ENCODE measurements at places on chromosomes 5 and 9.

- peak; percentile 15 for DNase-seq
Measured at GRCh38 chr9:104386425-104387069, 117.5 kb upstream of the OR13F1 start.

DNA sequence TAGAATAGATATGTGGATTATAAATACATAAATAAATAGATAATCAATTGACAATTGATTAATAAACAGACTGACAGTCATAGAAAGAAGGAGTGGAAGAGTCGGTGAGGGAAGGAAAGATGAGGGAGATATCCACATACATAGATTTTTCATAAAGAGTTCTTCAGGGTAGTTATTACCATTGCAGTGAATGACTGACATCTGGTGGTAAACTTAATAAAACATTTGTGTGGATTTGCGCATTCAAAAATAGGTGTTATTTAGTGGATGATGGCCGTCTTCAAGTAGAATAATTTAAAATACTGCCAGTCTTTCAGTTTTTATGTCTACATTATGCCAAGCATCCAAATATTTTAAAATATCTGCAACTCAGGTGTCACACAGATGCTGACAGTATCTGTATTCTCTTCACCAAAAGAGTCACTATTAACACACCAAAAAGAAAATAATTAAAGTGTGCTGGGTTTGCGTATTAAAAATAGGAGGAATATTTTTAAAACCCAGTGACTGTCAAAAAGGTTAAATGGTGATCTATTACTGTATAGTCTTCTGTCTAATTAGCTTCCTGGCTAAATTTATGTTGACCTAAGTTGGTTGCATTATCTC lies 78.8 kb downstream of the GIN1 start:
- peak; percentile 26 for DNase-seq

DNA sequence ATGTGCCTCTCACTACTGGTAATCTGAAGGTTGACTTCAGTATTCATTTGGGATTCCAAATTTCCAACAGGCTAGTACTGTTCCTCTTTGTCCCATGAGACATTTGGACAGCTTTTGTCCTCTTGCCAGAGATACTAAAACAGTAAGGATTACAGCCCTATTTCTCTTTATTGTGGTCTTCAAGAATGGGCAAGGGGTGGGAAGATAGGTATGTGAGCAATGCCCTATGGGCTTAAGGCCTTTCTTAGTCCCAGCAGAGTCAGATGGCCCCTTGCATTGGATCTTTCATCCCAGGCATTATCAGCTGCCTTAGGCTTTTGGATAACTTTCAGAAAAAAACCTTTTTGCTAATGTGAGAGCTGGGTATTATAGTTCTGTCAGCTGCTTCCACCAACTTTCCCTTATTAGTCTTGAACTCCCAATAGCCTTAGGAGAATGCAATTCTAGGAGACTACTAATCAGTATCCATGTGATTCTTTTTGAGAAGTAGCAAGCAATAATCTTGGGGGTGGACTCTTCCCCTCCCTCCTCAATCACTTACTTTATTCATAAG lies 361.1 kb upstream of the NUDT12 start:
- DNase-seq, result no peak

DNA sequence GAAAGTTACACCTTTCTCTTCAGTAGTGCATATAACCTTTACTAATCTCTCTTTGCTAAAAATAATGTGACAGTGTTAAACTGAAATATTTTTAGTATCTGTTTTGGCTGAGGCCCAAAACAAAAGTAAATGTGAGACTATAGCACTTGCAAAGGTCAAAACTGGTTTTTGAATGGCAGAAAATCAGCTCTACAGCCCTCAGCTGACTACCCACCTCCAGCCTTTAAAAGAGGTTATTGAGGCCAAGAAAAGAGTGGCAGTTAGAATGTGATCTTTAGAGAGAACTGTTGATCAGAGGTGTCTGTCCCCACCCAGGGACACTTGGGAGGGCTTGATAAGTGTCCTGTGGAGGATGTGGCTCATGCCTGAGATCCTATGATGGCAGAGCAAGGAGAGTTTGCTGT lies 30.9 kb downstream of the PRKACG start:
- no peak for DNase-seq

DNA sequence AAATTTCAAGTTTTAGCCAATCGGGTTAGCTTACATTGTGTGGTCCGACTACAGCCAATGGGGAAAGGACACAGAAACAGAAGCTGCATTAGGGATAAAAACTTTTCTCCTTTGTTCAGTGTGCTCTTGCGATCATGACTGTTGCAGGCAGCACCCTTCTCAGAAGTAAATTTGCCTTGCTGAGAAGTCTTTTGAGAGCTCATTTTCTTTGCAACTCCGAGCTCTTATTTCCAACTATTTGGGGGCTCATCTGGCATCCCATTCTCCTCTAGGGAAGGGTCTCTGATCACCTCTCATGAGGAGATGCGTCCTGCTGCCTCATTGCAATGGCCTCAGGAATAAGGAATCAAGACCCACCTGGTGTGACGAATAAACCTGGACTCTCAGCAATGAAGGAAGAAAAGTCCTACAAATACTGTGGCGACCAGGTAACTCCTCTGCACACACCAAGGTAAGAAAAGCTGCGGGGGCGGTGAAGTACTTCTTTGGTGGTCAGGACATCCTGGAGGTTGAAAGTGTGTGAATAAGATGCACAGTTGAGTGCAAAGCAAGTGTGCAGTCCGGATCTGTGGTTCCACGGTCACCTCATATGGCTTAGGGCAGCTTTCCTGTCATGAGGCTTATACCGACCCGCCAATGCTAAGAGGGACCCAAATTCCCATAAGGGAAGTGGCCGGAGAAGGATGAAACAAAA lies 20.4 kb downstream of the CNOT8 start:
- DNase-seq, result no peak

DNA sequence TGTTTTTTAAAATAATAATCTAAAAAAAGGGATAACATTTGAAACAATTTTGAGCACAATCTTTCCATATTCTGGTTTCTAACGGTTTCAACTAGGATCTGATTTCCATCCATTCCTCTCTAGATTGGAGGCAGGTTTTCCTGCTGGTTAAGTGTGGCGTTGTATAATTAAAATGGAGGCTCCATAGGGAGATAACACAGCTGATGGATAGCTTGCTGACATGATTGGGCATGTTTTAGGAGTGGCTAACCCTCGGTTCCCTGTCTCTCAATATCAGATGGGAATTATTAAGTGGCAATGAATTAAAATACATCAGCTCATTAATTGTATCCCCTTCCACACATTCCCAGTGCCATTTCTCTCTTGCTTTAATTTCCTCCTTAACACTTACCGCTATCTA lies 209.0 kb downstream of the ALDH1A1 start:
- no peak for DNase-seq

- DNase-seq, result no peak
Measured at GRCh38 chr9:87874304-87874623, 8.4 kb upstream of the SPATA31E1 start.

DNA sequence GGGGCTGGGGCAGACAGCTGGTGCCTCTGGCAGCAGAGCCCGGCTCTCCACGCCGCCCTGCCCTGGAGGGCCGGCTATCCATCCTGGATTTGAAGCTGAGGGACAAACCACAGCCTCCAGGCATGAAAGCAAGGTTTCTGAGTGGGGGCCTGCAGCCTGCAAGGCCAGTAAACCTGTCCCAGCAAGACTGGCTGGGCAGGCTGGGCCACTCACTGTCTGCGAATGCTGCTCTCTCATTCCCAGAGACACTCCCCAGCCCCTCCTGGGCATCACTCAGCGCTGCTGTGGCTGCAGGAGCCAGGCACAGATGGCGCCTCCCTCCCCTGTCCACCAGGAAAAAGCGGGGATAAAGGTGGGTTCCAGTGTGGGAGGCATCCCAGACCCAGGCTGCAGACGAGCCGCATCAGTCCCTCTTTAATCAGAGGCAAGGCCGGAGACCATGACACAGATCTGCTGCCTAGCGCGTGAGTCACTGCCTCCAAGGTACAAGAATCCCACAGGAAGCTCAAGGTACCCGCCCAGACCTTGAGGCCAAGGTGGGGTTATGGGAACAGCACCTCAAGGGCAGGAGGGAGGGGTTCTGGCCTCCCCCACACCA lies 118.0 kb downstream of the VAV2 start:
- peak; percentile 59 for DNase-seq

DNA sequence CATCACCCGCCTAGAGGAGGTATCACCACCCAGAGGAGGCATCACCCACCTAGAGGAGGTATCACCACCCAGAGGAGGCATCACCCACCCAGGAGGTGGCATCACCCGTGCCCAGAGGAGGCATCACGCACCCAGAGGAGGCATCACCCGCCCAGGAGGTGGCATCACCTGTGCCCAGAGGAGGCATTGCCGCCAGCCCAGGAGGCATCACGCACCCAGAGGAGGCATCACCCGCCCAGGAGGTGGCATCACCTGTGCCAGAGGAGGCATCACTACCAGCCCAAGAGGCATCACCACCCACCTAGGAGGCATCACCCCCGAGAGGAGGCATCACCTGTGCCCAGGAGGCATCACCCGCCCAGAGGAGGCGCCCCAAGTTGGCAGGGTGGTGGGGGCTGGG lies 2.6 kb downstream of the NOTCH1 start:
- DNase-seq, result no peak

DNA sequence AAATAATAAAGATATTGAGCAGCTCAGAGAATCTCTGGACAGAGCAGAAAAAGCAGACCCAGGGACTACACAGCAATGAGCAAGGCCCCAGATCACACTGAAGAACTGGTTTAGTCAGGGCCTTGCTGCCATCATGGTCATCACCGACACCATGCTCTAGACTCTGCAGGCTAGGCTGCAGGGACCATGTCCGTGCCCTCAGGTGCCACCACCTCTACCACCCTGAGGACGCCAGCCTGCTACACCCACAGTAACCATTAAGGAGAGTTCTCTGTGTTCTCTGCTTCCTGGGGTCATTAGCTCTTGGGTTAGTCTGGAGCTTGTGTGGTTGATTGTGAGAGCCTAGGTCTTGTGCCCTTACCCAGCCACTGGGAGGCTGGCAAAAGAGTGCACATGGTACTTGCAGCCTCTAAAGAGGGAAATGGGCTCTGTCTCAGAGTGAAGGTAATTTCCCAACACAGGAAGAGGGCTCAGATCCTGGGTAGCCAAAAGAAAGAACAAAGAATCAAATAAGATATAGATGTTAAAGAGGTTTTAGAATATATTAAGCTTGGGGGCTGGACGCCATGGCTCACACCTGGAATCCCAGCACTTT lies 31.9 kb upstream of the JADE2 start:
- DNase-seq, result no peak

DNA sequence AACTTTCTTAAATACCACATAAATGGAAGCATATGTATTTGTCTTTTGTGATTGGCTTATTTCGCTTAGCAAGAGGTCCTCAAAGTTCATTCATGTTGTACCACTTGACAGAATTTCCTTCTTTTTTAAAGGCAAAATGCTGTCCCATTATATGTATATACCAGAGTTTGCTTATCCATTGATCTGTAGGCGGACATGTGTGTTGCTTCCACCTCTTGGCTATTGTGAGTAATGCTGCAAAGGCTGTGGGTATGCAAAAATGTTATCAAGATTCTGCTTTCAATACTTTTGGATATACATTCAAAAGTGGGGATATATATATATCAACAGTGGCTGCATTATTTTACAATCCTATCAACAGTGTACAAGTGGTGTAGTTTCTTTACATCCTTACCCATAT lies 271.0 kb downstream of the PRR16 start:
- no peak for DNase-seq

DNA sequence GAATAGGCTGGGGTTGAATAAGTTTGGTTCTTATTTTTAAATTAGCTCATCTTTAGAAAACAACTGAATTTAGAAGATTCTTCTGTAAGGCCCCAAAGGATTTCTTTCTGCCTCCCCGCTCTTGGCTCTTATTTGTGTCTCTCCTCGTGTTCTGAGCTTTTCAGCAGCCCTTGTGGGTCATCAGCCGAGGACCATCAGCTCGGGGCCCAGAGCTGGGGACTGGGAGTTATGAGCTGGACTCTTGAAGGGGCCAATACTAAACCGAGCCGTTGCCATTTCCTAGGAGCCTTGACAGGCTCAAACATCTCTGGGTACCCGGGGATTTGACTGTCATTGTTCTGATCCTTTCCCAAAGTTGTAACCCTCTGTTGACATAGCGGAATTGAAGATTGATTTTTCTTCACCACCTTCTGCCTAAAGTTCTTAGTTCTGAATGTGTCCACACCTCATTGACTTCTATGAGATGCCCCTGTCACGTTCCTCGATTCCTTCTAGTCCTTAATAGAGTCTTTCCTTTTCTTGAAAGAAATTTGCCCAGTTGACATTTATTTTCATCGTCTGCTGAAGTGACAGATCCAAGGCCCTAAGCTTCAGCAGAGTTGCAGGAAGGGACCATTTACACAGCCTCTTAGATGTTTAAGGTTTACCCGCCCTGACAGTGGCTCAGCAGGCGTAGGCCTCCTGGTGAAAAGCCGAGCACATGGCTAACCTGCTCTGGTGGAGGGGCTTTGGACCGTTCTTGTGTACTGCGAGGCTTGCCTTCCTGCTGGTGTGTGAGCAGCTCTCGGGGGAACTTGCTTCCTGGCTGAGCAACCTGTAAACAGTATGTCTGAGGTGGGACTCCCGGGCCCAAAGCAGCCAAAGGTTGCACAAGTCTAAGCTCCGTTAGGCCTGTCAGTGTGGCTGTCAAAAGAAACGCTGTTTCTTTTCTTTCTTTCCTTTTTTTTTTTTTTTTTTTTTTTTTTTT lies 24.0 kb downstream of the ABL1 start:
- no peak for DNase-seq

DNA sequence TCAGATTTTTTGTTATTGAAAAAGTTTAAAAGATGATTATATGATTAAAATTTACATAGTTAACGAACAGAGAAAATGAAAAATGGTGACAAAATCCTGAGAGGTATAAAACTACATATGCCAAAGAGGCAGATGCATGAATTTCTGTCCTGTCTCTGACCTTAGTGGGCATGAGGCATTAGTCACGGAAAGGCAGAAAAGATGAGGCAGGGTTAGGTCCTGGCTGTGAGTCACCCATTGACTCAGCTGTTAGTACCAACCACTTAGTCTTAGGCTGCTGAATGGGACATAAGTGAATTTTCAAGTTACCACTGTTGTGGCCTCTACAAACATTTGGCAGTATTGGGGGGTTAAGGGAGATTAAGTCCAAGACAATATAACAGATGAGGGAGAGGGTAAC lies 33.1 kb downstream of the RASA1 start:
- DNase-seq, result peak; percentile 89

GRCh38 chr5:66551338-66551737 lies 44.9 kb upstream of the MAST4 start:
- no peak for DNase-seq

GRCh38 chr5:132238169-132238744 lies 10.6 kb upstream of the P4HA2 start:
- DNase-seq, result peak; percentile 69

DNA sequence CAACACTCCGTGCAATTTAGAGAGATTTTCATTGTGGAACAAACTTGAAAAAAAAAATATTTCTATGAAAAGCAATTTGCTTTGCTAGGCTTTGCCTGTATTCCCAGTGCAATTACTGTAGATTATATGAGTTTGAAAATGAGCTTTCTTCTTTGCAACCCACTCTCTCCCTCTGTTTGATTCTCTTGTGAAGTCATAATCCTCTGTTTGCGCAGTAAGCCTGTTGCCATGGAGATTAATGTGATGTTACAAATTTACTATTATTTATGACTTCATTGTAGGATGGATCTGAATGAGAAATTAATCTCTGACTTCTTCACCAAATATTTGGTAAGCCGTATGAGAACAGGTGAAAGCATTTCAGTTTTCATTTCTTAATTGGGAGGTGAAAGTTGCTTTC lies 320.3 kb downstream of the SPATA31D1 start:
- DNase-seq, result no peak

GRCh38 chr5:31062902-31063580 lies 130.4 kb upstream of the CDH6 start:
- no peak for DNase-seq

- no peak for DNase-seq
Measured at GRCh38 chr5:31021181-31021624, 172.3 kb upstream of the CDH6 start.

GRCh38 chr9:108783731-108784495 lies 71.9 kb downstream of the ACTL7B start:
- DNase-seq, result no peak

All from AG08395 (cell line).